ENCODE measurements at places on chromosomes 2 and 18. TPM values are rescaled to one million over a fixed set of nuclear protein-coding genes. Genes with fewer than 3 reads are reported as not detected.

Gene TRIM43
- total RNA-seq: not detected

Gene NOTO
- total RNA-seq: not detected

Gene MYO5B
- total RNA-seq: 0.87 TPM

Gene SERPINB2
- 0.22 TPM for total RNA-seq

Gene UGT1A6
- total RNA-seq: not detected

Gene RBM43
- 1.5 TPM for total RNA-seq

Gene DCDC2C
- total RNA-seq: not detected

Gene TSPYL6
- not detected for total RNA-seq

Gene IL36RN
- total RNA-seq: not detected

Gene UNC50
- 30.7 TPM for total RNA-seq

Gene SMPD4
- total RNA-seq: 9.8 TPM

Gene ANKRD30BL
- total RNA-seq: not detected

Gene LOXHD1
- not detected for total RNA-seq

Gene POLR1A
- total RNA-seq: 8.7 TPM

Gene DOCK10
- 2.0 TPM for total RNA-seq

Gene BBS5
- total RNA-seq: 1.3 TPM

Gene ADAM23
- total RNA-seq: 0.60 TPM

Gene MC5R
- total RNA-seq: not detected

Gene LRRFIP1
- total RNA-seq: 89.3 TPM

Gene BOLL
- not detected for total RNA-seq

Gene COA5
- total RNA-seq: 24.8 TPM

Gene FAM237A
- not detected for total RNA-seq

Gene HMSD
- not detected for total RNA-seq

Gene CYP27A1
- total RNA-seq: 7.1 TPM

Gene EN1
- not detected for total RNA-seq

Gene FAM110C
- under 0.01 TPM for total RNA-seq

Gene MYO7B
- total RNA-seq: under 0.01 TPM

Gene DUSP19
- 1.5 TPM for total RNA-seq

Gene GPR55
- not detected for total RNA-seq

Gene NMUR1
- not detected for total RNA-seq

Measured in lung microvascular endothelial cell (primary cell).